ENCODE measurements at places on chromosomes 3 and 15.
A peak's percentile ranks its signal among the peaks of the same experiment; 100 is the strongest.

DNA sequence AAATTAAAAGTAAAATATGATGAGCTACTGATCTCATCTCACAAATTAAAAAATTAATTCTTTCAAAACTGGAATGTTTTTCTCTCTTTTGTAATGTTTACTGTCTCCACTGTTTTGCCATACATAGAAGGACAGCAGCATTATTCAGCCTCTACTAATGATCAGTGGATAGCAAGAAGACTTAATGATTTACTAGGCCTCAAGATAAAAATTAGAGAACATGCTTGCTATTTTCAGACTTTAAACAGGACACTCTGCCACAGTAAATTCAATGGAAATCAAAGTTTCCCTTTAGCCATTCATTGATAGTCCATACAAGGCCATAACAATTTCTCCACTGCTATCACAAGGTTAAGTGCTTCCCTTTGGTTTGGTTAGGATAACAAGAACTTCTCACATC is 129.4 kb downstream of the TMCC1 start:
- DNase-seq, result no peak

- no peak for DNase-seq
Observed at GRCh38 chr15:88647351-88648105, 8.7 kb downstream of the ISG20 start.

DNA sequence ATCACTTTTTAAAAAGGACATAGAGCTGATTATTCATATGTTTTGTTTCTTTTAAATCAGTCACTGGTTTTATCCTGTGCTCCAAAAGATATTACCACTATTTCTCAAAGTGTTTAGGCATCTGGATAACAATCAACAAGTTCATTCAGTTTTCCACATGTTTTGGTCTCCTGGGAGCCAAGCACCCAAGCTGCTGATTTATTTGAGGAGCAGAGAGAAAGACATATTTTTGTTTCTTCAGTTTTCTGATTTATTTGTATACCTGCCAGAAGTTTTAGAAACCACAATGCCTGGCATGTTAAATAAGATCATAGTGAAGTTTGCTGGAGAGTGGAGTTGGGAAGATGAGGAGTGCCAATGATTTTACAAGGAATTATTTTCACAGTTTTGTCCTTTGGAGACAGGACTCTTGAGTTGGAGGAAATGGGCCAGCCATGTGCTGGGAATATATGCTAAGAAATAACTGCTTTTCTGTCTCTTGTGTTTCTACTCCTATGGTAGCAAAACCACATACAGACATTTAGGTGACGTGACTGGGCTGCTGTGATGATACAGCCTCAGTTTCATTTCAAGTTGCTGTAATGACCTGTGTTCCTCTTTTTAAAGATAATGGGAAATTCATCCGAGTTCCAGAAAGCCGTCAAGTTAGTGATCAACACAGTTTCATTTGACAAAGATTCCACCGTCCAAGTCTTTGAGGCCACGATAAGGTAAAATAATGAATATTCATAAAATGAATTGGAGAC is 11.7 kb downstream of the EDEM1 start:
- DNase-seq, result peak; percentile 6

- DNase-seq, result no peak
Observed at GRCh38 chr15:89072277-89072869, 15.9 kb upstream of the ABHD2 start.

- no peak for DNase-seq
Observed at GRCh38 chr3:3851621-3852323, 52.5 kb downstream of the LRRN1 start.

Data from trophoblast cell (in vitro differentiated cells and primary cell).